ENCODE measurements at places on chromosomes 2 and 18.

DNA sequence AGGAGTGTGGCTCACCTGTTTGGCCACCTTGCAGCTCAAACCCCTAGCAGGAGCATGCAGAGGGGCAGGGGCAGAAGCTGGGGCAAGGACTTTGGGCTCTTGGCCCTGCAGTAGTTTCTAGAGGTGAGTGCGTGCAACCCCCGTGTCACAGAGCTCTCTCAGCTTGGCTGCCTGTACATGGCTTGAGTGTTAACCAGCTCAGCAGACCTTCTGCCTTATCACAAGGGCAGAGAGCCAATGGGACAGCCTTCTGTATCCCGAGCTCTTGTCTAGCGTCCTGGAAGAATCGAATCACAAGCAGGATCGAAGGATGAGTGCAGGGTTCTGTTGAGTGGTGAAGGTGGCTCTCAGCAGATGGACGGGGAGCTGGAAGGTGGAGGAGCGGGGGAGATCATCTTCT, 120.3 kb upstream of the TMEM18 start:
- no peak for DNase-seq

DNA sequence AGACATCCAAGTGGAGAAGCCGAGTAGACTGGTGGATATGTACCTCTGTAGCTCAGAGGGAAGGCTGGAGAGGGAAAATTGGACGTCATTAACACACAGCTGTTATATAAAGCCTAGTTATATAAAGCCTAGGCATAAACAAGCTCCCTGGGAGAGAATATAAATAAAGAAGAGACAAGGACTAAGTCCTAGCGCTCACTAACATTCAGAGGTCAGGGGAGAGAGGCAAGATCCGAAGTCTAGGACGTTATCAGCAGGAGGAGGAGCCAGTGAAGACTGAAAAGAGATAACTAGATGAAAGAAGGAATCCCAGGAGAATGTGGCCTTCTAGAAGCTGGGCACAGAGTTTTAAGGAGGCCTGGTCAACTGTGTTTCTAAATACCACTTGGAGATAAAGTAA, 55.3 kb downstream of the NOL10 start:
- DNase-seq = no peak

GRCh38 chr2:96685577-96686459, 43.3 kb downstream of the FER1L5 start:
- peak; percentile 60 for DNase-seq

DNA sequence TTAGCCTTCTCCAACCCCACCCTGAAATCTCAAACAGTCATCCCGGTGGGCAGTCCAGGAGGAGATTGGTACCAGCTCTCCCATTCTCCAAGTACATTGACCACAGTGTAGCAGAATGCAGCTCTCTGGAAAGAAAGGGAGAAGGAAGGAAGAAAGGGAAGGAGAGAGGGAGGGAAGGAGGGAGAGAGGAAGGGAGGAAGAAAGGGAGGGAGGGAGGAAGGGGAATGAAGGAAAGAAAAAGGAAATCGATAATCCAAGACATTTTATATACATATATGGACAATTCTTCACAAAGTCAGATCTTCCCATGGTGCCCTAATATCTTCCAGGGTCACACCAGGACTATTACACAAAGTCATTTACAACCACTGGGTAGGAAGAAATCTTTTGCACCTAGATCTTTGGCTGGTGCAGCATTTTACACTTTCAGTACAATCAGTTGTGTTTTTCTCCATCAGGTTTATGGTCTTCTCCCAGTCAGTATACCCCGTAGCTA, 58.8 kb downstream of the ARHGEF33 start:
- no peak for DNase-seq

GRCh38 chr18:23877371-23877770, 137.2 kb upstream of the TTC39C start:
- DNase-seq = no peak

DNA sequence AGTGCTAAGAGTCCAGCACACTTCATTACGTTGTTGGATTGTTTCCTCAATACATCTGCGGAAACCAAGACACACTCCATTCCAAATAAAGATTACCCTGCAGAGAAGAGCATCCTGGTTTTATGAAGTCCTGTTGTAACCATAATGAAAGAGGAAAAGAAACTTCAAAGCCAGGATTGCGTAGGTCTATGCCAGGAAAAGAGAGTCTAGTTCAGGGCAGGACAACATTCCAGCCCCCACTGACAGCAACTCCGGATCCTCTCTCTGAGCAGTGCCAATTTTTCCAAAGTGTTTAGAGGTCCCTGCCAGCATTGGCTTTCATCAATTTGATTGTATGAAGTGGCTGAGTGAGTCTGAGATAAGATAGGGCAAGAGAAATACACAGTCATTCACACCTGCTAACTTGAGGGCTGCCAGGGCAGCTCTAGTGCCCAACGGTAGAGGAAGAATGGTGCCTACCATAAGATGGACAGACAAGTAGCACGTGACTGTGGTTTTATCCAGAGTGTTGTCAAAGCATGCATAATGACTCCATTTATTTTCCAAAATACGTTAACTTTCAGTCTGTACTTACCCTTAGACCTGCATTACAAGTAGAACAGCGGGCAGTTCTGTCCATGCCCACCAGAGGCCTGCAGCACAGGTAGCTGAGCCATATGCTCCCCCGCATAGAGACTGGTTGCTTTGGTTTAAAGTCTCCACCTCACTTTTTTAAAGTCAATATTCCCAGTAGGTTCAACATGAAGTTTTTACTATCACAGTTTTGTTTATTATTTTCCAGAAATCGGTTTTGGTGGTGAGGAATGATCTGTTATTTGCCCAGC, 23.7 kb downstream of the PIEZO2 start:
- DNase-seq = peak; percentile 87

GRCh38 chr18:78459668-78460067, 520.0 kb upstream of the SALL3 start:
- peak; percentile 37 for DNase-seq

GRCh38 chr2:191167766-191168165, 17.0 kb upstream of the STAT4 start:
- peak; percentile 68 for DNase-seq

GRCh38 chr2:113240915-113241911, 37.5 kb downstream of the PAX8 start:
- DNase-seq = no peak

DNA sequence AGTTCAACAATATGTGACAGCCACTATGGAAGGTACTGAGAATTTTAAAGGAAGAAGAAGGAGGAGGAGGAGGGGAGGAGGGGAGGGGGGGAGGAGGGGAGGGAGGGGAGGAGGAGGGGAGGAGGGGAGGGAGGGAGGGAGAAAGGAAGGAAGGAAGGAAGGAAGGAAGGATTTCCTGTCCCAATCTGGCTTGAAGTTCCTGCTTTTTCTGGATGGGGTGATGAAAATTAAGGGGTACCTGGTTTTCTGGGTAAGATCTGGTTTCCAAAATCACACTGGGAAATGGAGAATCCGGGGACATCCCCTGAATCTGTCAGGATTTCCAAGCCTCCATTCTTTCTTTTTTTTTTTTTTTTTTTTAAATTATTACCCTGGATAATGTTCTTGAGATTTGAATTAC, 271.8 kb downstream of the MTX2 start:
- no peak for DNase-seq

DNA sequence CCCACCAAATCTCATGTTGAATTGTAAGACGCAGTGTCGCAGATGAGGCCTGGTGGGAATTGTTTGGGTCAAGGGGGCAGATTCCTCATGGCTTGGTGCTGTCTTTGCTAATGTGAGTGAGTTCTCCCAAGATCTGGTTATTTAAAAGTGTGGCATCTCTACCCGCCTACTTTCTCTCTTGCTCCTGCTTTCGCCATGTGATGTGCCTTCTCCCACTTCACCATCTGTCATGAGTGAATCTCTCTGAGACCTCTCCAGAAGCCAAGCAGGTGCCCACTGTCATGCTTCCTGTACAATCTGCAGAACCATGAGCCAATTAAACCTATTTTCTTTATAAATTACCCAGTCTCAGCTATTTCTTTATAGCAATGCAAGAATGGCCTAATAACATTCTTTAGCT, 246.6 kb upstream of the CDH20 start:
- no peak for DNase-seq

DNA sequence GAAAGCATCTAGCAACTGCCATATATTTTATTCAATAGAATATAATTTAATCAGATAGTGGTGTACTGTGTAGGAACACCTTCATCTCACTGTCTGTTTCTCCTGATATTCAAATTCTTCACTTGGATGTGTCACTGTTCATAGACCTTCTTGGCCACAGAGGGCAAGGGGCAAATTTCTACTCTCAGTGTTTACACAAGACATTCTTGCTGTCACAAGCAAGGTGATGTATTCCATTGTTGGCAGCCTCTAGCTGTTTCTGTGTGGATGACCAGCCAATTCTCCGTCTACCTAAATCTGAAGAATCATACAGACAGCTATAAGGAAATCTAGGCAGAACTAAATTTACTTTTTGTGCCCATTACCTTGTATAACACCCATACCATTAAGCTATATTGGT, 948.3 kb downstream of the CNTNAP5 start:
- no peak for DNase-seq

GRCh38 chr2:226758921-226759640, 40.5 kb downstream of the IRS1 start:
- no peak for DNase-seq

GRCh38 chr18:13433125-13433524, 214.6 kb downstream of the LDLRAD4 start:
- DNase-seq = no peak

- DNase-seq = no peak
Measured at GRCh38 chr2:159410276-159410675, 123.8 kb upstream of the WDSUB1 start.

GRCh38 chr2:24840962-24841945, 48.0 kb downstream of the CENPO start:
- DNase-seq = no peak

GRCh38 chr2:99851089-99851488, 291.3 kb downstream of the AFF3 start:
- no peak for DNase-seq

DNA sequence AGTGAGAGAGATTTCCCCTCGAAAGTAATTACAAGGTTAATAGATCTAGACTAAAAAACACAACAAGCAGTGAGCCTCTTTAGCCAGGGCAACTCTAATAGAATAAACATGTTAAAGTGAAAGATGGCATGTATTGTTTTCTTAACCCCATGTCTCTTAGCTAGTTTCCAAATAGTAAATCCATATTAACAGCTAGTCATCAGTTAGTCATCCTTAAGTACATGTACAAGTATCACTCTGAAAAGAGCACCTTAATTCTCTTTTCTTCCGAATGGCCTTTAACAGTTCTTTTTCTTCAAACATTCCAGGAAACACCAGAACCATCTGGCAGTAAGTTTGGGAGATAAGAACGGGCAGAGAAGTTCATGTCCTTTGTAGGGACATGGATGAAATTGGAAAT, 1480.0 kb downstream of the LRP1B start:
- no peak for DNase-seq

DNA sequence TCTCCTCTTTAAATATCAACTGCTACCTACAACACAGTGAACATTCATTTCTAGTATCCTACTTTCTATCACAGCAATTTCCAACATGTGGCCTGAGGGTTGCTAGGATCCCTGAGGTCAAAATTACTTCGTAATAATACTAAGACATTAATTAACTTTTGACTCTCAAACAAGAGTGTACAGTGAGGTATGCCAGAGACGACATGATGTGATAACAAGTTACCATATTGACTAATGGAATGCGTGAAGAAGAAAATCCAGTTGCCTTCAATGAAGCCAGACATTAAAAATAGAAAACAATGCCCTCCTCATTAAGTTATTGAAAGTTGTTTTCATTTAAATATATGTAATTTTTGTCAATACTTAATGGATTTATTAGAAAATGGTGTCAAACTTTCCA, 13.1 kb downstream of the ORC2 start:
- no peak for DNase-seq

DNA sequence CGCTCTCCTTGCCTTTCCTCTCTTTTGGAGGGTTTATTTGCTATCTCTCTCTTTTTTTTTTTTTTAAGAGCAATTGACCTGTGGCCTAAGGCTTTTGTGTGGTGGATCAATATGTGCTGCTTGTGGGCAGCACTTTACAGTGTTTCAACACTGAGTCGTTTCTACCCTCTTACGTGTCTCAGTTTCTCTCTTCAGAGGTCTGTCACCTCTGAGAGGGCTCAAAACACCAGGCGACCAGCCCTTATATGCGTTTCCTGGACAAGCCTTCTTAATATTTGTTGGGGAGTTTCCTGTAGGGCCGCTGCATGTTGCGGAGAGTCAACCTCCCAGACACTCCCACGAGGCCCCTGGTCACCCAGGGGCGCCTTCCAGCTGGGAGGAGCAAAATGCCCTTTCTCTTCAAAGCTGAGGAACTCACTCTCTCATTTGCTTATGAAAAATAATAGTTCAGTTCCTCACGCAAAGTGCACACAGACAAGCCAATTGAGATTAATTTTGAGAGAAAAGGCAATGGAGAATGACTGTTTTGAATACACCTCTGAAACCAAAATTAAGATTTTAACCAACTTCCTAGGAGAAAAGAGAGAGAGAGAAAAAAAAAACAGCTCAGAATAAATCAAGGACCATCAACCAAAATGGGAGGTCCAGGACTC, 96.3 kb upstream of the B3GNT2 start:
- DNase-seq = no peak

DNA sequence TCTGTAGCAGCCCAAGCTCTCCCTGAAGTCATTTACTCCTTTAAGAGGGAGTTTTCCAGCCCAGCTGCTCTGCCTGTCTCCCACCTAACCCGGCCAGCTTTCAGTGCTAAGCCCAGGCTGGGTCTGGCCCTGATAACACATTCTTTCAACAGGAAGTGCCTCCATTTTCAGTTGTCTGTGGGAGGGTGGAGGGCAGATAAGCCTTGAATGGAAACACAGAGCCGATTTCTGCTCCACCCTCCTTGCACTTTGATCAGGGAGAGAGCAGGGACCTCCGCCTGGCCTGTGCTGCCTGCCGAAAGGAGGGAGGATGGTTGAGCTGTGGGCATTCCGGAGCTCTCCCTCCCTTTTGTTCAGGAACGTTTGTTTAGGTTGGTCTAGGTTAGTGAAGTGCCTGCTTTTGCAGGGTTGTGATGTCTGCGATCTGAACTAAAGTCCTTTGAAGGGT, 24.8 kb downstream of the GATA6 start:
- DNase-seq = no peak

DNA sequence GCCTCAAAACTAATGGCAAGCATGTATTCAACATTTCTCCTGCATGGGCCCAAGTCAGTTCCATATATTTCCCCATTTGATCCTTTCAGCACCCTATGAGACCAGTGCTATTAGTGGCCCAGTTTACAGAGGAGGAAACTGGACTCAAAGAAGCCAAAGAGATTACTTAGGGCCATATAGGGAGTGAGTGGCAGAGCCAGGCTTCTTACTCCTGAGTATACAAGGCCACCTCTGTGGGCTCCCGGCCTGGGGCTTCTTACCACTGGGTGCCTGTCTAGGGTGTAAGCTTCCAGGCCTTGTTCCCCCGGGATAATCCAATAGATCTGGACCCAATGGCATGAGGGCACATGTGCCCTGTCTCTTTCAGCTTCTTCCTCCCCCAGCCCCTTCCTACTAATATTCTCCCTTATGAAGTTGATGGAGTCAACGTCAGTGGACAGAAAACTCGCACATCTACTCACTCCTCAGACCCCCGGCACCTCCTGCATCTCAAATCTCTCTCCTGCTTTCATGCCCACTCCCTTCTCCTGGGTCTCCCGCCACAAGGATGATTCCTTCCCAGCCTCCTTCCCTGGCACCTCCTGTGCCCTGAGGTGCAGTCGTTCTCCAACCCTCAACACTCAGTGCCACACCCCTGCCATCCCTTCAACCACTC, 222.6 kb downstream of the ANAPC1 start:
- DNase-seq = no peak
